Activated CD8-positive, alpha-beta memory T cell treated with anti-CD3 and anti-CD28 coated beads for 1 hour (primary cell): ENCODE measurements at places on chromosomes 11 and 22.

DNA sequence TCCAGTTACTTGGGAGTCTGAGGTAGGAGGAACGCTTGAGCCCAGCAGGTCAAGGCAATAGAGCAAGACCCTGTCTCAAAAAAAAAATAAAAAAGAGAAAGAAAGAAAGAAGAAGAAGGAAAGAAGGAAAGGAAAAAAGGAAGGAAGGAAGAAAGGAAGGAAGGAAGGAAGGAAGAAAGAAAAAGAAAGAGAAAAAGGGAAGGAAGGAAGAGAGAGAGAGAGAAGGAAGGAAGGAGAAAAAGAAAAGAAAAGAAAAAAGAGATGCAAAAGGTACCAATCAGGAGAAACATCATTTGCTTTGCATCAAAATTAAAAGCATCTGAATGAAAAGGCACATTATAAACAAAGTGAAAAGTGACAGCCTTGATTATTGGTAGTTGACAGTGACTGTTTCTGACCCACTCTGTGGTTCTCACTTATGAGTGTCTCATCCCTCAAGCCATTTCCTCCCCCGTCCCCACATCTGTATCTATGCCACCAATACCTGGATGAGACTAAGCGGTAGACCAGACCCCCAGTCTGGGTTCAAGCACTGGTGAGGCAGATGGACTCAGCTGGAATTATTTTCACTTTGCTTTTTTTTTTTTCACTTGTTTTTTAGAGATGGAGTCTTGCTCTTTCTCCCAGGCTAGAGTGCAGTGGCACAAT lies 33.0 kb upstream of the XBP1 start:
- no peak for DNase-seq

DNA sequence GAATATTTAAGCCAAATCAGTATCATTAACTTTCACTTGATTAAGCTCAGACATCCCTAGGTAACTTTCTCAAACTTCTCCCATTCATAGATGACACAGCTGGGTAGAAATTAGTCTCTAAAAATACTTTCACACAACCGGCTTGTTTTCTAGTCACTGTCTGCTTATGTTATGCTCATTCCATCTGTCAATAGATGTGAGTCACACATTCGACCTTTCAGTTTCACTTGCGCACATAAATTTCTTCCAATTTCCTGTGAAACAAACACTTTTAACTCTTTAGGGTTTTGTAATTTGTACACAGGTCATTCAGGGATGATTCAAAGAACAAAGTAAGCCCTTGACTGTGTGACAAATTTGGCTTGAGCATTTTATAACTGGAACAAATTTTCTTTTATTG lies 723.0 kb downstream of the KCNA4 start:
- DNase-seq = no peak

DNA sequence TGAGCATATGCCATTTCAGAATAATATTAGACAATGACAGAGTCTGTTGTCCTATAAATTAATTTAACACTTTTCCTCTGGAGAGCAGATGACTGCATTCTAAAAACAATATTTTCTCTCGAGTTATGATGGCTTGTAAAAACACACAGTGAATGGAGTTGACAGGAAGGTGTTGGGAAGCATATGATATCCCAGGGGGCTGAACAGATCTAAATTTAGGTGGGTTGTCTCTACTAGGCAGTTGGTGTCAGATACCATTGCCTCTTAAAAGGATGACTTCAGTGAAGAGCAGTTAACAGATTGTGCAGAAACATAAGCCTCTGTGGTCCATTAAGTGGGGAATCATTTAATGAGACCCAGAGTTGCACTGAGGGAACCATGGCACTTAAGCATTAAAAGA lies 30.7 kb downstream of the SVIP start:
- DNase-seq = no peak

- no peak for DNase-seq
Measured at GRCh38 chr22:20546541-20546950, 39.1 kb downstream of the MED15 start.

DNA sequence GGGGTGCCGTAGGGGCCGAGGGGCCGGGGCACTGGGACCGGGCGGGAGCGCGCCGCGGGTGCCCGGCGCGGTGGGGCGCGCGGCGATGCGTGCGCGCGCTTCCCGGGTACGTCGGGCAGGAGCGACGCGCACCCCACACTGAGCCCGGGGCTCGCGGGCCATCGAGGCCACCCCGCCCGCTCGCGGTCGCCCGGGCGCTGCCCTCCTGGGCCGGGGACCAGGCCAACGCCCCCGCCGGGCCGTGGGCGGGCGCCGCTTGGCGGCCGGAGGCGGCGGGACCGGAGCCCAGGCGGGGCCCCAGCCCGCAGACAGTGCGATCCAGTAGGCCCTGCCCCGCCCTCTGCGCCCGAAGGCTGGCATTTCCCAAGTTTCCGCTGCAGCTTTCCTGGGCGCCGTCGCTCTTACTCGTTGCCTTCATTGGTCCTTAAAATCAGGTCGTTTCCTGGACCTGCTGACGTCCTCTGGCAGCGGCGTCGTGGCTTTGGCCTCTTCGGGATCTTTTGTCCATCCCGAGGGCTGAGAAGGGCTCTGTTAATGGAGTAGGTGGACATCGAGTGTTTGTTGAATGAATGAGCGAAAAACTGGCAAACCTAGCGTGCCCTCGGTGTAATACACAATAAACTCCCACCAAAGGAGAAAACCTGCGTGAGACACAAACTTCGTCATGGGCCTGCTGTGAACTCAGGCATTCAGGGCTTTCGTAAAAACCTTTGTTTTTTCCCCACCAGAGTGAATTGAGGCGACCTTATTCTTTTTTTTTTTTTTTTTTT lies 638 bp downstream of the PARVA start:
- no peak for DNase-seq

DNA sequence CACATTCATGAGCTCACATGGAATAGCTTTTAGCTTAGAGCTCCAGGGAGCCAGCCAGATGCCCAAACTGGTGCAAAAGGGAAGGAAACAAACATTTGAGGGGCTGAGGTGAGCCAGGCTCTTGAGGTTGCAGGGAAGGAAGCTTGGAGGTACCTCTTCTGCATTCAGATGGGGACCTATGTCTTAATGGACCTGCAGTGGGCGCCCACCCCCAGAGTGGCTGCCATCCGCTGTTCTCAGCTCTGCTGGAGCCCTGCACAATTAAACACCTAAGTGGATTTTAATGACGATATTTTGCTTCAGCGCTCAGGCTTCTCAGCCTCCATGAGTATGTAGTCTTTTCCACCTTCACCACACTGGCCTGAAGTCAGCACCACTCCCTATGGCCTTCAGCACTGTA lies 100.8 kb downstream of the LDLRAD3 start:
- DNase-seq = no peak
